EL (cell line): ENCODE measurements at places on chromosomes 12 and 14.
A peak's percentile ranks its signal among the peaks of the same experiment; 100 is the strongest.

GRCh38 chr12:14614704-14615121, 47.0 kb upstream of the PLBD1 start:
- DNase-seq = no peak

GRCh38 chr14:90760078-90760444, 56.2 kb downstream of the TTC7B start:
- no peak for DNase-seq

GRCh38 chr12:94971923-94972322, 31.6 kb downstream of the NDUFA12 start:
- no peak for DNase-seq

DNA sequence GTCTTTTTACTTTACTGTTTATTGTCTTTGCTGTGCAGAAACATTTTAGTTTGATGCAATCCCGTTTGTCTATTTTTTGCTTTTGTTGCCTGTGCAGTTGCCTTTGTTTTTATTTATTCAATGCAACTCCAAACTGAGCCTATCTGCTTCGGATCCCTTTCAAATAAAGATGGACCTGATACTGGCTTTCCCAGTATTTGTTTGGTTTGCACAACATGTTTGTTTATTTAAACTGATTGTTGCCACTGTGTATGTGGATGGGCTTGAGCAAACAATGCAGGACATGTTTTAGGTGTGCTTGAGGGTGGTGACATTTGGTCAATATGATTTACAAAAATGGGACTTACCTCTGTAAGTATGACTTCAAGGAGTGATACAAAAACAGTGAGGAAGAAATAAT, 6.7 kb downstream of the TRHDE start:
- DNase-seq = no peak

DNA sequence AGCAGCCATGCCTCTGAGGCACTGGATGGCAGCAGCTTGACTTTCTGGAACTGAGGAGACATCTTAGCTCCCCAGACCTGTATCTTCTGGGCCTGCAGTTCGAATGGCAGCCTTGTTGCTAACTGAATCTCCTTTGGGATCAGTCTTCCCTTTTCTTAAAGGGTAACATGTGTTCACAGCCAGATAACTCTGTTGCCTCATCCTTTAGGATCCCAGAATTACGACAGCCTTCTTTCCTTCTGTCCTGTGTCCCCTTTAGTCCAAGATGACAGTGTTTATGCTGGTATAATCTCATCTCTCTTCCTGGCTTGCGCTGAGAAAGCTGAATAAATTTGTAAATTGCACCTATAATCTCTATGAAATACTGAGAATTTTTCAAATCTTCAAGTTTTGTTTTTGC, 9.1 kb upstream of the ERC1 start:
- no peak for DNase-seq

DNA sequence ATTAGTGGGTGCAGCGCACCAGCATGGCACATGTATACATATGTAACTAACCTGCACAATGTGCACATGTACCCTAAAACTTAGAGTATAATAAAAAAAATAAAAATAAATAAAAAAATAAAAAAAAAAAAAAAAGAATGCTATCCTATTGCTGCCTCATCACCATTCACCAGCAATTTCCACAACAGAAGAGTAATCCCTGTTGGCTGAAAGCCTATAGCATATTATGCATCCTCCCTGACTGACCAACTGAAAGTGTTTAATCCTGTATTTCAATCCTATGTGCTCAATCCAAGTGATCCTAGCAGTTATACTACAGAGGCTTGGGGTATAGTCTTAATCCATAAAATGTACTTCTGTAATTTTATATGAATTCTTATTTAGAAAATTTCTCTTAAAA, 18.5 kb downstream of the DICER1 start:
- DNase-seq = no peak

DNA sequence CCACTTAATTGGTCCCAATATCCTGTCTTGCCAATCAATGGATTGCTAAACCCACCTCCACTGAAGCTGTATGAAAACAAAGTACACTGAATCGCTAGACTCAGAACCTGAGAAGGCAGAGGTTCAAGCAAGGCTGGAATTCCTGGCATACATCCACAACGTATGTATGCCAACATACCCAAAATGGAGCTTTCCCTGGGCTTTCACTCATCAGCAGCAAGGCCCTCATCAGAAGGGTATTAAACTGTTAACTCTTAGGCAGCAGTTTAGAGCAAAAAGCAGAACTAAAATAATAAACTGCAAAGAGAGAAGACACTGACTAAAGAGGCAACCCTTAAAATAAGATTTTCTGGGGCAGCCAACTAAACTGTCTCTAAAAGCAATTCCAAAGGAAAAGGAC, 13.6 kb downstream of the MED13L start:
- no peak for DNase-seq

DNA sequence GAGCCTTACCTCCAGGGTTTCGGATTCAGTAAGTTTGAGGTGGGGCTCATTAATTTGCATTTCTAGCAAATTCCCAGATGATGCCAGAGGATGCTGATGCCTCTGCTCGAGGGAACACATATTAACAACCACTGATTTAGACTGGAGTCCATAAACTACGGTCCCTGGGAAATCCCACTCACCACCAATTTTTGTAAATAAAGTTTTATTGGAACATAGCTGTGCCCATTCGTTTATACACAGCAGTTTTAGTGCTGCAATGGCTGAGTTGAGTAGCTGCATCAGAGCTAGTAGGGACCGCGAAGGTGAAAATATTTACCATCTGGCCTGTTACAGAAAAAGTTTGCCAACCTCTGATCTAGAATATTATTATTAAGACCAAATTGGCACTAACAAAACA, 73.8 kb downstream of the DNAI7 start:
- DNase-seq = no peak

- no peak for DNase-seq
Observed at GRCh38 chr12:16112130-16112529, 165.4 kb downstream of the SLC15A5 start.

DNA sequence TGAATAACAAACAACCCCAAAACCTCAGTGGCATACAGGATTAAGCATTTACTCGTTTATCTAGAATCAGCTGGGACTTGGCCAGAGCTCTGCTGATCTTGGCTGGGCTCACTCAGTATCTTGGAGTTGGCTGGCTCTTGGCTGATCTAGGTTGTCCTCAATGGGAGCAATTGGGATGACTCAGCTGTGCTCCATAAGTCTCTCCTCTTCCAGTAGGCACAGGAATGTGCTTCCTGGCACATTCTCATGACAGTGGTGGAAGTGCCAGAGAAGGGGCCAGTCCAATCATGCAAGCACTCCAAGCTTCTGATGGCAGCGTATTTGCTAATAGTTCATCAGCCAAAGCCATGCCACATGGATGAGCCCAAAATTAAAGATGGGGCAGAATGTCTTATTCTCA, 41.7 kb upstream of the ANO4 start:
- DNase-seq = peak; percentile 15

DNA sequence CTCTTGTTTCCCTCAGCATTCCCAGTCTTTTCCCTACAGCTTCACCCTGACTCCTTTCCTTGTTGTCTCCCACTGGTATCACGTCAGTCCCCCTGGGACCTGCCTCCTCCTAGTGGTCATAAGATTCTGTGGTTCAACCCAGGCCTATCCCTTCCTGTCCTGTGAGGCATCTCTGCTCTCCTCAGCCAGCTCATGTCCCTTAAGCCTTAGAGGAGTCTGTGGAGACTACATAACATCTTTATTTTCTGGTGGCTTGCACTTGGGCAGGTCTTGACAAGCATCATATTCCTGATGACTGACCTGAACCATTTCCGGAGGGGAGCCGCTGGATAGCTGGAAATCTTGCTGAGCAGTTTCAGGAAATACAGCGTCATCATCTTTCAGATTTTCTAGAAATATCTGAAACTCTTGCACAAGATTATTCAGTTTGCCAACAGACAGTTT, 688 bp downstream of the C12orf71 start:
- DNase-seq = peak; percentile 41

GRCh38 chr12:1197264-1198018, 206.4 kb downstream of the ERC1 start:
- DNase-seq = peak; percentile 47

- DNase-seq = no peak
Observed at GRCh38 chr14:51081209-51081608, 13.7 kb downstream of the TRIM9 start.

DNA sequence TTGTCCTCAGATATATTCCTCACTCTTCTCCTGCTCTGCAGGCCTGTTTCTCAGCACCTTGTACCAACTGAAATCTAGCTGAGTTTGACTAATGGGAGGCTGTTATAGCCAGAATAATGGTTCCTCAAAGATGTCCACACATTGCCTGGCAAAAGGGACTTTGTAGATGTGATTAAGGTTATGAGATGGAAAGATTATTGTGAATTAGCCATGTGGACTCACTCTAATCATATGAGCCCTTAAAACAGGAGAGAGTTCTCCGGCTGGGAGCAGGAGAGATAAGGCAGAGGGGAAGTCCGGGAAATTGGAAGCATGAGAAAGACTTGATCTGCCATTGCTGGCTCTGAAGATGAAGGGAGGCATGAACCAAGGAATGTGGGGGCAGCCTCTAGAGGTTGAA, 40.0 kb upstream of the KTN1 start:
- no peak for DNase-seq

GRCh38 chr14:53386362-53386761, 233.2 kb upstream of the DDHD1 start:
- no peak for DNase-seq

DNA sequence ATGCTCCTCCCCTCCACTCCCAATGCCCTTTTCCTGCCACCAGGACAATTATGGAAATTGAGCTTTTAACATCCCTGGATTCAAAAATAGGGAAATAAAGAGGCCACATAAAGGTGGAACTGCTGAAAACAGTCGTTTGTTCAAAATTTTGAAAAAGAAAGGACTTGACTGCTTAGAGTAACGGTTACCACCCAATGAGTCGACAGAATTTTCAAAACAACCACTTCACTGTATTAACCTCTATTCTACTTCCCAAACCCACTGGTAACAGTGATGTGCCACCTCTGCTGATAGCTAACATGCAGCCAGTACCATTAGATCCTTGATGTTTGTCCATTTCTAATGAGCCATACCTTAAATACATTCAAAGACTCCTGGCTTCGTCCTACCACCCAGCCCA, 4.9 kb downstream of the ST8SIA1 start:
- no peak for DNase-seq

DNA sequence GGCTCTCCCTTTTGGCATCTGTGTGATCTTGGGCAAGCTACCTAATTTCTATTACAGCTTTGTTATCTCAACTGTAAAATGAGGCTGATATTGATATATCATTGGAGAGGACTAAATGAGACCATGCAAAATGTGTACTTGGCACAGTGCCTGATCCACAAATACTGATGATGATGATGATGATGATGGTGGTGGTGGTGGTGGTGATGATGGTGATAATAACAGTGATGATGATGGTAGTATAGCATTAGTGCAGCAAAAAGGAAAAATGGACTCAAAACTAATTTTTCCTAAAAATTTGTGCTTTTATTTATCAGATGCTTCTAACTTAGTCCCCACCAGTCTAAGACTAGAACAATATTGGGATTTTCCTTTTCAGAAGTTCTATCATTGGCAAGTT, 70.7 kb downstream of the KCNMB4 start:
- DNase-seq = no peak

DNA sequence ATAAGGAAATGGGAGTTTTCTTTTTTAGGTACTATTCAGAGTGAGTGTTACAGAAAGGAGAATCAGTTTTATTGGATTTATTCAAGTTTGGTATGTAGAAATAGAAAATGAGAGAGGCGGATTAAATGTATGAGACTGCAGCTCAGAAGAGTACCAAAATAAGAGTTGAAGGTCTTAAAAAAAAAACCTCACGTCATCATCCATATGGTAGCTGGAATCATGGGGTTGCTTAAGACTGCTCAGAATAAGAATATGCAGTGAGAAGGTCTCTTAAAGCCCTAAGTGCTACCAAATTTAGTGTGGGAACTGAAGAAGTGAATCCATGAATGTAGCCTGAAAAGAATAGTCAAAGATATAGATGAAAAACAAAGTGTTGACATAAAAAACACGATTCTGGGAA, 825.5 kb upstream of the SEL1L start:
- no peak for DNase-seq

DNA sequence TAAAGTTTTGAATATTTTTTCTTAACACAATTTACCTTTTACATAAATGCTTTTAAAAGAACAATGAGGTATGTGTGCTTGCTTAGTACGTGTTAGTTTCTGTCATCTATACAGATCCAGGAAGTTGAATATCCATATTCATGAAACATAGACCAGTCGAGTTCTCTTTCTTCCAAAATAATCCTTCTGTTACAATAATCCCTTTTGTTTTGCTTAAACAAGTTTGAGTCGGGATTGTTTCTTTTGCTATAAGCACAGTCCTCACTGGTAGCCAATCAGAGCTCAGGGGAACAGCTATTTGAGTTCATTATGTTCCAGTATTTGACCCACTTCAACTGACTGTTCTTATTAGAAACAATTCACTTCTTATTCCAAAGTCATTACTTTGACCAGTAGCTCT, 214.7 kb upstream of the FLRT2 start:
- DNase-seq = no peak

- DNase-seq = peak; percentile 38
Observed at GRCh38 chr12:64746663-64747062, 12.5 kb downstream of the GNS start.

GRCh38 chr14:55450539-55450938, 10.1 kb upstream of the TBPL2 start:
- no peak for DNase-seq

- DNase-seq = peak; percentile 31
Observed at GRCh38 chr14:73712071-73712506, 2.1 kb downstream of the PNMA1 start.

DNA sequence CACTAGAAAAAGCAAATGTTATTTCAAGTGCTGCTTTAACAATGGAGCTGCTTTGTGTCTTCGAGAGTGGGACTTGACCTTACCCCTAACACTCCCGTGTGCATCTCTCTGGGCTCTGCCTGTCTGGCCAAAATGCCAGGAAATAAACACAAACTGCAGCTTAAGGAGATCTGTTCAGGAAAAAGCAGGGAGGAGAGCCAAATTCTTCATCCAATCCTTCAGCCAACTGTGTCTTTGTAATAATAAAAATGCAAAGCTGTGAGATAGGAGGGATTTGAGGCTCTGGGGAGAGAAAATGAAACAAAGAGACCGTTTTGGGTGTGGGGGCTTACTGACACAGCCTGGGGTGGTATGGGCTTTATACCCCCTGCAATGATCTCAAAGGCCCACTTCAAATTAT, 85.8 kb upstream of the WSCD2 start:
- DNase-seq = no peak

GRCh38 chr12:38601949-38602348, 285.4 kb downstream of the ALG10B start:
- no peak for DNase-seq

DNA sequence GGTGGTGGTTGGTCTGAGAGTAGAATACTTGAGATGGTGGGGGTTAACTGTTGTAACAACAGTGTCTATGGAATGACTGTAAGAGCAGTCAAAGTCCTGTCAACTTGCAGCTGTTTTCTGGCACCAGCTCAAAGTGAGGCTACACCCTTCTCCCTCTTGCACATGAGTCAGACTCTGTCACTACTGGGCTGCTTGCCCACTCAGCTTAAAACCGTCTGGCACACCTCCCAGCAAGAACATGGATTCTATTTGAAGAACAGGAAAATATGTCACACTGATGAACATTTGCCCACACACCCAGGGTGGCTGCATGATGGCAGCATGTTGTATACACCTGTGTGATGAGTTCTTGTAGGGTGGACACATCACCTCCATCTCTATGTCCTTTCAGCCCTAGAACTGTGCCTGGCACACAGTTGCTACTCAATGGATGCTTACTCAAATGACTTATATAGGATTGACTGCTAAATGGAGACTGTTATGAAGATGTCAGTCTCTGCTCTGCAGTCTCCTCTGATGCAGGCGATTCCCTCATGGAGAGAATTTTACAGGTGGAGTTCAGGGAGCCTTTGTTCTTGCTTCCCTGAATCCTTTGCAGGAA, 19.3 kb upstream of the SERPINA6 start:
- DNase-seq = peak; percentile 99
